ENCODE measurements at places on chromosomes 2 and 18. TPM values are rescaled to one million over a fixed set of nuclear protein-coding genes. Genes with fewer than 3 reads are reported as not detected.

Gene TLX2
- polyA plus RNA-seq: not detected

Gene YIPF4
- 16.1 TPM for polyA plus RNA-seq

Gene MC4R
- not detected for polyA plus RNA-seq

DNA sequence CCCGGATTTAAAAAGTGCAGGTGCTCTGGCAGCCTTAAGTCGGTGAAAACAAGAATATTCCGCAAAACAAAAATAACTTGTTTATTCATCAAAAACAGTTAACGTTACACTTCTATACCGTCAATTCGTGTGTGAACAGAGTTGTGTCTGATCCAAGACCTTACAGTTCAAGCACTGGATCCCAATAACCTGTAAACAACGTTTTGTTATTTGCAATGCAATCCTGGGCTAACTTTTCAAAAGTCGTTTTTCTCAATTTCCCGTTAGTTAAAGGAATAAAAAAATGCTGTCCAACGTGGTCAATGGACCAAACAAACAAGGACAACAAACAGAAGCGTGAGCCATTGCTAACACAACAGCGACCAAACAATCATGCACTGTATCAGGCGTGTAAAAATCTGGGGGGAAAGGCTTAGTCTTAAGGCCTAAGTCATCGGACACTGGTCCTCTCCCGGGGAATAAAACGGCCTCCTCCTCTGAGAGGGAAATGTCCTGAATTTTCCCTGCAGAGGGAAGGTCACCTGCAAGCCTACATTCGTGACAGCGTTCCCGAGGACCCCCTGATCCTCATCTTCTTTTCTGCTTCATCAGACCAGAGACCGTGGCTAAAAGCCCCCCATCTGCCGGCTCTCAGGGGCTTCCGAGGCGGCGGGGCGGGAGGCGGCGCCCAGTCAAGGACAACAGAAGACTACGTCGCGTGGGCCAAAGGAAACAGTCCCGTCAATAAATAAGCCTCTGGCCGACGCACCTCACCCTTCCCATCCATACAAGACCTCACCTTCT, 490 bp downstream of the NDUFS1 start:
- H3K4me3 ChIP-seq: peak overlapping the region; percentile 98
- no peak for DNase-seq
- H3K4me1 ChIP-seq: peaks cover 76% of the 10 kb centered on the region
- H3K27me3 ChIP-seq: no peaks in the 10 kb centered on the region
- peak overlapping the region; percentile 98 for H3K27ac ChIP-seq

GRCh38 chr18:22933206-22933965, at the start of gene RBBP8:
Gene RBBP8, plus strand, starts transcription at chr18:22933328. Its CDS starts 3,524 bp downstream, at chr18:22936852.
- H3K4me1 ChIP-seq: peaks cover 14% of the 10 kb centered on the region
- peak within 1 kb of the TSS; percentile 80 for H3K27ac ChIP-seq
- H3K36me3 ChIP-seq: no peaks in the 10 kb centered on the region
- no peaks in the 10 kb centered on the region for H3K27me3 ChIP-seq
- H3K4me3 ChIP-seq: peak within 1 kb of the TSS; percentile 91
- DNase-seq: peak; percentile 75

DNA sequence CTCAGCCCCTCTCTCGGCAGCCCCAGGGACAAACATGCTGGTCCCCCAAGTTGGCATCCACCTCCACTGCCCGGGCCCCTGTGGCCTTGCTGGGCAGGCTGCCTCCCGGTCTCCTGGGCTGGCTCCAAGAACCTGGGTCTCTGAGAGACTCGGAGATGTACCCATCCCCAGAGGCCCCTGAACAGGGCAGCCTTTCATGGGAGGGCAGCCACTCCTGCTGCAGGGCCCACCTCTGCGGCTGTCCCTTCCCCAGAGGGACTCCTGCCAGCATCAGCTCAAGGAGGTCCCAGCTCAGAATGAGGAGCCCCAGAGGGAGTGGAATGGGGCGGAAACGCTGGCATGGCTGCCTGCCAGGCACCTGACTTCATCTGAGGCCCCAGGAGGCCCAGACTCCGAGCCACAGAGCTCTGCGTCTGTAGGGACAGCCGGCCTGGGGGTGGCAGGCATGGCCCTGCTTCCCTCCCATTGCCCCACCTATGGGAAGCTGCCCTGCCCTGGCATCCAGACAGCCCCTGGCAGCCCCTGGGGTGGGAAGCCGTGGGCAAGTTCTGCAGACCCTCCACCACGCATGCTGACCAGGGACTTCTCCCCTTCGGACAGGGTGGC, 857 bp upstream of the CROCC2 start:
- no peak for DNase-seq
- no peaks in the 10 kb centered on the region for H3K4me1 ChIP-seq
- no peaks in the 10 kb centered on the region for H3K36me3 ChIP-seq
- no peaks in the 10 kb centered on the region for H3K27me3 ChIP-seq
- no peak overlapping the region for H3K27ac ChIP-seq
- no peak overlapping the region for H3K4me3 ChIP-seq

DNA sequence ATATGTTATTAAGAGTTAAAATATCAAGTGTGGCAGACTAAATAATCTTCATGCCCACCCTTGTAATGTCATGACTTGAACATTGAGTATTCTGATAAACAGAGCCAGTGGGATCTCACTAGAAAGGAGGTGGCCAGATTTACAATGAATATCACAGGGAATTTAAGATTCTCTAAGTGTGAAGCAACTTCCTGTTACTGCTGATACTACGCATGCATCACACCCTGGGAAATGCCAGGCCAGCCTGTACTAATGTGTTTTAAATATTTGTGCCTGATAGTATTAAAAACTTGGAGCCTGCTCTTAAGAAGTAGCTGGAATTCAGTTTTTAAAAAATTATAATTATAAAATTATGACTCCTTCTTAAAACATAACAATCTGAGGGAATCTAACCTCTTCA, 148.3 kb downstream of the LAMA3 start:
- DNase-seq: no peak
- H3K27me3 ChIP-seq: no peaks in the 10 kb centered on the region
- H3K4me1 ChIP-seq: no peaks in the 10 kb centered on the region
- H3K27ac ChIP-seq: no peak overlapping the region
- no peak overlapping the region for H3K4me3 ChIP-seq

- H3K36me3 ChIP-seq: no peaks in the 10 kb centered on the region
- no peaks in the 10 kb centered on the region for H3K27me3 ChIP-seq
- DNase-seq: no peak
These were observed 491.8 kb downstream of the XIRP2 start for GRCh38 chr2:167380094-167380493.

- no peaks in the 10 kb centered on the region for H3K36me3 ChIP-seq
- H3K27me3 ChIP-seq: no peaks in the 10 kb centered on the region
- H3K27ac ChIP-seq: no peak overlapping the region
- no peaks in the 10 kb centered on the region for H3K4me1 ChIP-seq
These were observed 102.7 kb downstream of the DCC start for GRCh38 chr18:52442686-52443085.

DNA sequence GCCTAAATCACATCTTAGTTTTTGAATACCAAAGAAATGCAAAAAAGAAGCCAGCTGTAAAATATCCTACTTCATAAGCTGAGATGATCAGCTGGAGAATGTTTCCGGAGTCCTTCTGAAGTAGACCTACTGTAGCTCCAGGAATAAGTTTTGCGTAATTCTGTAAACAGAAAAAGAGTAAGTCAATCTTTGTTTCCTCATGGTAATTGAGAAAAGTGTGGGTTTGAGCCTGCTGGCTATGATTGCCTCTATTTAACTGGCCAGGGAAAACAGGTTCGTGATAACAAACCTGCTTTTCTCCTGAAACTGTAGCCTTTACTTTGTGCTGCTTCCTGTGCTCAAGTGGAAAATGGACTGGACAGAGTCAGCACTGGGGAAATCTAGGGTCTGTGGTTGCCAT, 58.2 kb downstream of the ITGB6 start:
- no peak overlapping the region for H3K4me3 ChIP-seq
- H3K27ac ChIP-seq: no peak overlapping the region
- no peaks in the 10 kb centered on the region for H3K4me1 ChIP-seq
- H3K36me3 ChIP-seq: no peaks in the 10 kb centered on the region

DNA sequence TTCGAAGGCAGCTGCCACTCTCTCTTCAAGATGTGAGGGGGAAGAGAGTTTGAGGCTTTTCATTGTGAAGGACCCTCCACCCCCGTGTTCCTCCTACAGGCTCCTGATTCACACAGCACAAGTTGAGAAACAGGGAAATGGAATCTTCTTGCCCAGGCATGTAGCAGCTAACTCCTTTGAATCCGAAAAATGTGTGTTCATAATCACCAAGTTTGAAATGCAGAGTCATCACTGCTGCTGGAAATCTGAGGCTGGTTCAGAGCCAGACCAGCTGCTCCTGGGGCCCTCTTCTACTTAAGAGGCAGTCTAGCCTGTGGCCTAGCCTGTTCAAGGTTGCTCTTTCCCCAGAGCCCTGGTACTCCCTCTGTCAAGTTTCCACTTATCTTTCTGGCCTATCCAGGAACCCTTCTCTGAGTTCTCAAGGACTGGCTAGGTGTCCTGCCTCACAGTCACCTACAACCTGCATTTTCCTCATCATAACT, 166.4 kb downstream of the TMEM247 start:
- peaks cover 16% of the 10 kb centered on the region for H3K36me3 ChIP-seq
- no peaks in the 10 kb centered on the region for H3K27me3 ChIP-seq
- no peaks in the 10 kb centered on the region for H3K4me1 ChIP-seq
- no peak overlapping the region for H3K27ac ChIP-seq
- no peak overlapping the region for H3K4me3 ChIP-seq

DNA sequence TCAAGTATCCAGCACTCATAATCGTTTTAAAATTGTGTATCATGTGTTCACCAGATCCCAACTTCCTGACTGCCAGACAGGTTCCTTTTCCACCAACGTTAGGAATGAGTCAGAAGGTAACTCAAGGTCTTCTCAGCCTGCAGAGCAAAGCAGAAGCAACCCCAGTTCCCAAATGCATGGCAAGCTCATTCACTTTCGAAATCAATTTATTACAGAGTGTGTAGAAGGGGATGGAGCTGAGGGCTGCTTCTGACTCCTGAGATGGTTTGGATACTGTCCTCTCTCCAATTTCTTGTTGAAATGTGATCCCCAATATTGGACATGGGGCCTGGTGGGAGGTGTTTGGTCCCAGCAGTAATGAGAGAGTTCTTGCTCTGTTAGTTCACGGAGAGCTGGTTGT, 114.5 kb downstream of the PIEZO2 start:
- no peak overlapping the region for H3K4me3 ChIP-seq
- no peak for DNase-seq
- no peak overlapping the region for H3K27ac ChIP-seq
- H3K27me3 ChIP-seq: peaks cover 2% of the 10 kb centered on the region
- no peaks in the 10 kb centered on the region for H3K36me3 ChIP-seq
- H3K4me1 ChIP-seq: no peaks in the 10 kb centered on the region

Measured in naive thymus-derived CD8-positive, alpha-beta T cell (primary cell).